ENCODE measurements at places on chromosomes 5 and 9.
A peak's percentile ranks its signal among the peaks of the same experiment; 100 is the strongest.

- DNase-seq: no peak
These were observed at the start of gene NPR3 for GRCh38 chr5:32710550-32711361. NPR3 (plus strand) TSS chr5:32711321; CDS start chr5:32711777, 456 bp downstream.

- DNase-seq: no peak
These were observed 71.0 kb downstream of the SSBP2 start for GRCh38 chr5:81679885-81680284.

GRCh38 chr9:71383308-71383940 is 262.0 kb upstream of the TRPM3 start:
- DNase-seq: no peak

- DNase-seq: peak; percentile 51
These were observed 19.9 kb upstream of the TMEM250 start for GRCh38 chr9:136138566-136138965.

Data from A172 (cell line).